ENCODE measurements at places on chromosomes 2 and 18.

DNA sequence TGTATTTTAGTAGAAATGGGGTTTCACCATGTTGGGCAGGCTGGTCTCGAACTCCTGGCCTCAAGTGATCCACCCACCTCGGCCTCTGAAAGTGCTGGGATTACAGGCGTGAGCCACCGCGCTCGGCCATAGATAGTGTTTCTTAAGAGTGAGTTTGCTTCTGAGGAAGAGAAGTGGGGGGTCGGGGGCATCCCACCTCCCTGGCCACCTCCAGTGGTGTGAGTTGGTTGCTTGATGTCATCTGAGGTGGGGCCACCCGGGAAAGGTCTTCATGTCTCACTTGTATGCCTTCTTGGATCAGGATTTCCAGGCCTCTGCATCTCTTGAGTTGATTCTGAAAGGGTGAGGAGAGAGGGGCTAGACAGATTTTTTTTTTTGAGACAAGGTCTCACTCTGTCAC, 57.1 kb downstream of the AGAP1 start:
- no peak for DNase-seq

DNA sequence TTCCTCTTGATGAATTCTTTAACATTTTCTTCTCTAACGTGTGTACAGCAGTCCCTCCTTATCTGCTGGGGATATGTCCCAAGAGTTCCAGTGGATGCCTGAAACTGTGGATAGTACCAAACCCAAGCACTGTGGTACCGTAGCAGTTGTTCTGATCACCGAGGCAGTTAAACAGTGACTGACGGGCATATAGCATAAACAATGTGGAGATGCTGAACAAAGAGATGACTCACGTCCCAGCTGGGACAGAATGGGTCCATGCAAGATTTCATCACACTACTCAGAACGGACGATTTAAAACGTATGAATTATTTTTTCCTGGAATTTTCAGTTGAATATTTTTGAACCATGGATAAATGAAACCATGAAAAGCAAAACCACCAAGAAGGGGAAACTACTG, 54.5 kb upstream of the SPAG16 start:
- DNase-seq = no peak

GRCh38 chr2:218043701-218044109, 25.3 kb upstream of the RUFY4 start:
- no peak for DNase-seq

DNA sequence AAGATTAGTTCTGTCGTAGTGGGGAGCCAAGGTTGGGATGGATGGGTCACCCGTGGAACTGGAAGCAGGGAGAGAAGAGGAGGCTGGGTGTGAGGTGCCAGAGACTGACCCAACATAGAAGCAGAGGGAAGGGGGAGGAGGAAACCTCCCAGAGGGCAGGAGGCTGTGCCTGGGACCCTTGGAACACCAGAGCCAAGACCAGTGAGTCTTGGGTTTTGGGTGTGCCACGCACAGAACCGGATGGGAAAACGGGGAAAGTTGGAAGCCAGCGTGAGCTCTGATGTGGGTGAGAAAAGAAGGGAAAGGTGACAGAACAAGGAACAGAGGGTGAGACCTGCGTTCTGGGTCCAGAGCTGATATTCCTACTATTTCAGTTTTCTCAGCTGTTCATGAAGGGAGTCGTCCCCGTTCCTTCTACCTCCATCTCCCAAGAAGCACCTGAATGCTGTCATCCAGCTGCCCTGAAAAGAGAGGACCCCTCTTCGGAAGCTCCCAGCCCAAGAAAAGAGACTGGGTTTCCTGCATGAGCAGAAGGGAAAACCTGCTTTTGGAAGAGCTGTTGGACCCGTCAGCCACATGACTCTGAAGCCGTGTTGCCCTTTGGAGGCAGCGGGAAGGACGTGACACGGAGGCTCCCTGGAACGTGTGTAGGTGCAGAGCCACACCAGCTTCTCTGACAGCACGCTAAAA, 250.1 kb downstream of the NDUFA10 start:
- DNase-seq = no peak

- DNase-seq = peak; percentile 5
Observed at GRCh38 chr2:16160281-16161084, 220.1 kb downstream of the MYCN start.

DNA sequence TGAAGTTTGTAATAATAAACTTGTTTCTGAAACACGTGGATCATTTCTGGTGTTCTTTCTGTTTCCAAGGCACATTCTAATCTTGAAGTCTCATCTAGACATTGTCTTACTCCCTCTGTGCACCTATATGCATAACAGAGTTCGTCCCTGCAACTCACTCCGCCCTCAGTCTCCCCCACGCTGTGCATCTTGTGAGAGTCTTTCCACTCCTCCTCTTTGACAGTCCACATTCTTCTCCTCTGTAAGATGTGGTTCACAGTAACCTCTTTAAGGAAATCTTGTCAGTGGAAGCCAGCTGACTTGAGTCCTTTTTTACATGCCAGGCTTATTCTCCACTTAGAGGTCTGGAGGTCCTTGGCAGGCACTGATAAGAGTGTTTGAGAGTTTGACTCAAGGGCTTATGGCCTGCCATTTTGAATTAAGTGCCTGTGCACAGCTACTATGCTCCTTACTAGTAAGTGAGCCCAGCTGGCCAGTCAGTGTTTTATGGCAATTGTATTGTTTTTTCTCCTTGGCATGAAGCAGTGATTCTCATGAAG, 108.9 kb upstream of the IL1R2 start:
- DNase-seq = no peak

DNA sequence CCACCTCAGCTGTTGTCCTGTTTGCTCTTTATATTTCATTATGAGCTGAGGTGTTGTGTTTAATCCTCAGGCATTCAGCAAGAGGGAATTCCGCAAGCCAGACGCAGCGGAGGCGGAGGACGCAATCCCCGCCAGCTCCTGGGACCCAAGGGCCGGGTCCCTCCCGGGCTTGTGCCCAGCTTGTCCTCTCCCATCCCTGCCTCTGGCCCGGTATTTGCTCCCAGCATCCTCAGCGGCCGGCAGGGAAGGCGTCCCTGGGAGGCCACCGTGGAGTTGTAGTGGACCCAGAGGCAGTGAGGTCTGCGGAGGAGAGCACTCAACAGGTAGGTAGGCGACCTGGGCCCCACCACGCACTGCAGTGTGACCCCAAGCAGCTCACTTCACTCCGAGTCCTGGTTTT, 42.5 kb upstream of the FOSL2 start:
- DNase-seq = no peak

- DNase-seq = no peak
Observed at GRCh38 chr2:219020604-219021365, 20.5 kb downstream of the CFAP65 start.

DNA sequence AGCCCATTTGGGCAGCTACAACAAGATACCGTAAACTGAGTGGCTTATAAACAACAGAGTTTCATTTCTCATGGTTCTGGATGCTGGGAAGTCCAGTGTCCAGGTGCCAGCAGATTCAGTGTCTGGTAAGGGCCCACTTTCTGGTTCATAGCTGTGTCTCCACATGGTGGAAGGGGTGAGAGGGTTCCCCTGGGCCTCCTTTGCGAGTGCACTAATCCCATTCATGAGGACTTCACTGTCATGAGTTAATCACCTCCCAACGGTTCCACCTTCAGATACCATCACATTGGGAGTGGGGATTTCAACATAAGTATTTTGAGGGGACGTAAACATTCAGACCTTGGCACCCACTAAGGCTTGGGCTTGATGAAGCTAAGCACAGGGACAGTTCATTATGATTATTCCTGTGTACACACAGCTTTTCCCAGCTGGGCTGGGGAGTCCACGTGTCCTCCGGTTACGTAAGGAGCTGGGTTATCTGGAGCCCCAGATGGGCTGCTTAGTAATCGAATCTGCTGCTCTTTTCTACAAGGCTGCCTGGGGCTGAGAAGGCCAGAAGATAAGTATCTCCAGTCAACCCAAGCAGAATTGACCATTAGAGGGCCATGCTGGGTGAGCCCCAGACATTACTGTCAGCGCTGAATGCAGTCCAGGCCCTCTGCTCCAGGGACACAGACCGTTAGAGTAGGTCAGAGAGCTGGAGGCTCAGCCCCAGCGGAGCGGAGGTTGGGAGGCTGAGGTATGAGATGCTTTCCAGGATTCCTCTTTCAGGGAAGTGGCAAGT, 42.7 kb downstream of the EPAS1 start:
- DNase-seq = no peak

DNA sequence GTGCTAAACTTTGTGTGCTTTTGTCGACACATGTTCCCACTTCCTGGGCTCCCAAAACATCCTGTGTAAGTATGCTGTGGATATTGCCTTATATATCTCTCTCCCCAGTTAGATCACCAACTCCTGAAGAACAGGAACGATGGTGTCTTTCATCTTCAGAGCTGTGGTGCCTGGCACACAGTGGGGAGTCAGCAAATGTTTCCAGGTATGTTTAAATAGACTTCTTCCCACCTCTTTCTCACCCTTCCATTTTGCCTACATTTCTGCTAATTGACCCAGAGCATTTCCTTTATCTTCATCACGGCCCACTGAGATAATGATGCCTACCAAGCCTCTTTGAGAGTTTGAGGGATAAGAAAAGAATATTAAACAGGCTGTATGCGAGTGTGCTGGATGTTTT, 60.7 kb downstream of the RND3 start:
- no peak for DNase-seq

DNA sequence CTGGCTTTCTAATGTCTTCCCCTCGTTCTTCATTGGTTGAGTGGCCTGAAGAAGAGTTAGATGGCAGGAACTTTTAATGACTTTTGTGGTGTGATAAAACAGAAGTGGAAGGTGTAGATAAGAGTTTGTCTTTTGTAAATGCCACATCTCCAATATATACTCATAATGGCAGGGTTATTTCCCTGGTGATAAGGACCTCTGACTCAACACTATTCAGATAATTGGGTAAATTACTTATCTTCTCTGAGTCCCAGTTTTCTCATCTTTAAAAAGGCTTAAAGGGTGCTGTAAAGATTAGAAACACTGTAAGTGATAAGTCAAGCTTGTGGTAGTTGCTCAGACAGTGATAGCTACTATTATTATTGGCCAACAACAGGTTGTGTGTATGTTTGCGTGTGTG, 9.5 kb downstream of the KLHL14 start:
- no peak for DNase-seq

DNA sequence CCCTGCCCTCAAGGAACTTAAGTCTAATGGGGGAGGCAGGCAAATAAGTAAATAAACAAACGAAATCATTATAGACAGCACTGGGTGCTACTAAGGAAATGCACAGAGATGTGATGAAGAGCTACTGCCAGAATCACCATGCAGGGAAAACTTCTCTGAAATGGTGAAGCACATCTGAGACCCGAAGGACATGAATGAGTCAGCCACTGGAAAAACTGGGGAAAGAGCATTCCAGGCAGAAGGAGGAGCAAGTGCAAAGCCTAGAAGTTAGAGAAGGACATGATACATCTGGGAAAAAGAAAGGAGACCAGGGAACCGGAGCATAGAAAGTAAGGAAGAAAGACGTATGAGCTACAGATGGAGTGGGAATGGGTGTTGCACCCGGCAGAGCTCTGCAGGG, 56.8 kb downstream of the TGFA start:
- no peak for DNase-seq

GRCh38 chr2:25042321-25043240, 705 bp downstream of the EFR3B start:
- DNase-seq = no peak

DNA sequence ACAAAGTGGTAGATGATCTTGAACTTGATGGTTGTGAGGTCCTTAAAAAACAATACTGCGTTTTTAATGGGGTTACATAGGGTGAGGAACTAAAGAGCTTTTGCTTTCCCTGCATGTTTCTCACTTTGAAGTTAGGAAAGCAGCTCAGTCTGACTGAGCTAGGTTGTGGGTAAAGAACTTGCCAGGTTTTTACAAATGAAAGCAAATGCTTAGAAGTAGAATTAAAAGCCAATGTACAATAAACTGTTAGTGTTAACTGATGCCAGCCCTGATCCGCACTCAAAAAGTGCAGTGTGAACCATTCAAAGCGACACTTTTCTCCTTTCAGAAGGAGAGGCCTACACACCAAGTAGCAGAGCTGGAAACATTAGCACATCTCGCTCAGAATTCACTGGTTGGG, 270.3 kb downstream of the AGPS start:
- DNase-seq = no peak

DNA sequence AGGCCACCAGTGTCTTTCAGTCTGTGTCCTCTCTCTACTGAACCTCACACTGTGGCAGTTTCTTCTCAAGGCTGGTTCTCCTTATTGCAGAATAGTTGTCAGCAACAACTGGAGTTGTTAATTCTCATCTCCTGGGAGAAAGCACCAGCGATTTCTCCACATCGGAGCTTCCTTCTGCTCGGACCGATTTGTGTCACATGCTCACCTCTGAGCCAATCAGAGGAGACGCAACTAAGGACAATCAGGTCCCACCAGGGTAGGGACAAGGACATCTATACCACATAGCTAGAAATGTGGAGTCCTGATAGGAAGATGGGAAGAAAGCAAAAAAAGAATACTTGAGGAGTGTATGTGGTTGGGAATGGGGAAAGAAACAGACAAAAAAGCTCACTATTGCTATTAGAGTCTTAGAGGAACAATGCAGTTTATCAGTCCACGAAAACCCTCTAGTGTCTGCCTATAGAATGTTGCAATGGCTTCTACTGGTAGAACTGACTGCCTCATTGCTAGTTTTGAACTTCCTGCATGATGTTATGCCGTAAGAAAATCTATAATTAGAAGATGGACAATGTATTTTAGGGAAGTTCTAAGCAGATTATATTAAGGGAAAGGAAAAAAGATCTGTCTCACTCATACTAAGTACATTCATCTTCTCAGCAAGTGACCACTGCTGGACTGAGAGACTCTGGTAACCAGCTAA, 169.7 kb downstream of the CDCA7 start:
- DNase-seq = no peak

- no peak for DNase-seq
Observed at GRCh38 chr2:160317181-160318099, 117.4 kb upstream of the ITGB6 start.
